8988T (cell line): ENCODE measurements at places on chromosomes 12 and 14.

GRCh38 chr12:106048676-106049075, 90.1 kb downstream of the NUAK1 start:
- DNase-seq, result no peak

- no peak for DNase-seq
Observed at GRCh38 chr12:105740970-105741725, 397.6 kb downstream of the NUAK1 start.

- DNase-seq, result no peak
Observed at GRCh38 chr14:61589691-61590581, 105.4 kb upstream of the HIF1A start.

GRCh38 chr14:94879537-94879936, 109.6 kb upstream of the GSC start:
- no peak for DNase-seq

- DNase-seq, result no peak
Observed at GRCh38 chr14:23548351-23549318, 2.9 kb downstream of the ZFHX2 start.

DNA sequence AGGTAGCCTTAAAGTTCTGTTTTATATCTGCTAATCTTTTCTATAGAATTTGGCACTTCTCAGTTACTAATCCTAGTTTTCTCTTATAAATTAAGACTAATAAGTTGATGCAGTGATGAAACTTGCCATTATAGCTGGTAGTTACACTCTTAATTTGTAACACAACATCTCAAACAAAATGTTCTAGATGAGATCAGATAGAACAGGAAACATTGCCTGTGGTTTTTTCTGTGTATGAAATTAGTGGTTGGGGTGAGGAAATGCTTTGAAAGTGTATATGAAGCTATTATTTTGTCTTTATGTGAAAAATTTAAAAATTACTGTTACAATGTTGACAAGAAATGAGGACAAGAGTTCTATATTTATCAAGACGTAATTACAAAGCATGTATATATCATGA, 91.9 kb downstream of the PCNX1 start:
- DNase-seq, result no peak

GRCh38 chr14:79745046-79745445, 466.3 kb downstream of the DIO2 start:
- DNase-seq, result no peak

DNA sequence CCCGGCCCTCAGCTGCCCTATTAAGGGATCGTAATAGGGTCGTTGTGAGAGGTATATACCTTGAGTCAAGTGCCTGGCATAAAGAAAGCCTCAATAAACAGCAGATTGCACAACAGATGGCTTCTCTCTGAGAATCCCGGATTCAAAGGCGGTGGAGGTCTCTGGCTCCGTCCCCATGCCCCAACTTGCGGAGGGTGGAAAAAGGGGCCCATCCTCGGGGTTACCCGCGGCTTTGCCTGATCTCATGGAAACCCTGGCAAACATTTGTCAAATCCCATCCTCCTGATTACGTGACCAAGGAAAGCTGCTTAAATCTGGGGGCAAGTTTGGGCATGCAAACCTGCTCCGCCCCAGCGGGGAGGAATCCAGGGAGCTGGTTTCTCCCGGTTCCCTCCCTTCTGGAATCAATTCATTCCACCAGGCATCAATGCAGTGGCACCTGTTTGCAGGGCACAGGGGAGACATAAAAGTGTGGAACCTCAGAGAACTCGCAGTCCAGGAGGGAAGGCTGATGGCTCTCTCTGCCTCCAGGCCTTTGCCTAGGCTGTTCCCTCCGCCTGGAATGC, 12.3 kb downstream of the TRPV4 start:
- DNase-seq, result no peak

DNA sequence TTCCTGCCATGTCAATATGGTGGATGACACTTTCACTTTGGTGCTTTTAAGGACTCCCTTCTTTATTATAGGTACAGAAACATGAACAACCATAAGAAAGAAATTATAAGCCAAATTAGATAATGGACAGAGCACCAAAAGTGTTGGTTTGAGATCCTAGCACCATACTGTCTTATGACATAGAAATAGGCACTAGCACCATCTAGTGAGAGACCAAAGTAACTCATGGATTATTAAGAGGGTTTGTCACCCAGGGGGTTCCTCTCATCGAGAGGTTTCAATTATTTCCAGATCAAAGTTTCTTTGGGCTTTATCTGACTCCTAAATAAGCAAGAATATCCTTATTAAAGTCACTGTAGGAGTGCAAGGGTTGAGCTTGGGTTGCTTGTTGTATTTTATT, 153.0 kb upstream of the DIO2 start:
- DNase-seq, result no peak

GRCh38 chr14:68379510-68380328, 413.1 kb downstream of the ZFP36L1 start:
- DNase-seq, result no peak

GRCh38 chr12:97417568-97418218, 44.9 kb upstream of the RMST start:
- DNase-seq, result no peak

- DNase-seq, result no peak
Observed at GRCh38 chr12:291153-291723, 28.6 kb upstream of the SLC6A13 start.

GRCh38 chr12:96434107-96434506, 33.9 kb upstream of the CDK17 start:
- no peak for DNase-seq

GRCh38 chr14:86815341-86815740, 1177.6 kb downstream of the GALC start:
- DNase-seq, result no peak

DNA sequence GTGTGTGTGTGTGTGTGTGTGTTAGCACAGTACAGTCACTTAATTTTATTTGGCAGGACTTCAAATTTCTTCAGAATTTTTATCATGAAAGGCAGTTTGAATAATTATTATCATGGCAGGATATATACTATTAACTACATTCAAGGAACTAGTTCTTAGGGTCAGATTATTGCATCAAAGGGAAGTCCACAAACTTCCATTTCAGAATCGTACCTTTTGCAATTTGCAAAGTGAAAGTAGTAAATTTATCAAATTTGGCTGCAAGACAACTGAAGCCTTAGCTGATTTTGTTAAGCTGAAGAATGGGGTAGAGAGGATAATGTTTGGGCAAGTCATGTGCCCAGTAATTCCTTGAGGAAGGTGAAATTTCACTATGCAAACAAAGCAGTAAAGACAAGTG, 68.2 kb downstream of the PLEKHG7 start:
- no peak for DNase-seq

DNA sequence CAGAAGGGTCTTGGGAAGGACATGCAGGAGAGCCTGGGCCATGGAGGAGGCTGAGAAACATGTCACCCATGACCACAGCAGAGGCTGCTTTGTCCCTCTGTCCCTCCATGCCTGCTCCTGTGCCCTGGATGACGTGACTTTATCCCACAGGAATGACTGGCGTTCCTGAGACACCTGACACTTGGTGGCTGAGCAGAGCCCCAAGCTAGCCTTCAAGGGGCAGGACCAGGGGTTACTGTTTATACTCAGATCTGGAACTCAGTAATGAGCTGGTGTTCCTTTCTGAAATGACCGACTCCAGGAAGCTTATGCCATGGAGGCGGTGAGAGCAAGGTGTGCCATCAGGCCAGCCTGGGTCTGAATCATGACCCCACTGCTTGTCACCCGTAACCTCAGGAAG, 44.2 kb downstream of the ZFP36L1 start:
- DNase-seq, result no peak

DNA sequence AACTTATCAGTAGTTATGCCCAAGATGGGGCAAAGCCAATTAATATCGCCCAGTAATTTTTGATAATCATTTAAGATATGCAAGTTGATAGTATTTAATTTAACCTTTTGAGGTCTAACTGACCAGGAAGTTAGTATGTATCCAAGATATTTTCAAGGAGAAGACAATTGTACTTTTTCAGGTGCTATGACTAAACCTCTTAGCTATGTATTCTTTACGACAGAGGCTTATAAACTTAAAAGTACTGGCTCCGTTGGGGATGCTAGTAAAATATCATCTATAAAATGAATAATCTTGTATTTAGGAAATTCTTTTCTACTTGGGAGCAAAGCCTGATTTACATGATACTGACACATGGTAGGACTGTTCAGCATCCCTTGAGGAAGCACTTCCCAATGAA, 40.3 kb downstream of the TMTC3 start:
- no peak for DNase-seq

GRCh38 chr14:74568911-74569310, 43.1 kb downstream of the LTBP2 start:
- no peak for DNase-seq

DNA sequence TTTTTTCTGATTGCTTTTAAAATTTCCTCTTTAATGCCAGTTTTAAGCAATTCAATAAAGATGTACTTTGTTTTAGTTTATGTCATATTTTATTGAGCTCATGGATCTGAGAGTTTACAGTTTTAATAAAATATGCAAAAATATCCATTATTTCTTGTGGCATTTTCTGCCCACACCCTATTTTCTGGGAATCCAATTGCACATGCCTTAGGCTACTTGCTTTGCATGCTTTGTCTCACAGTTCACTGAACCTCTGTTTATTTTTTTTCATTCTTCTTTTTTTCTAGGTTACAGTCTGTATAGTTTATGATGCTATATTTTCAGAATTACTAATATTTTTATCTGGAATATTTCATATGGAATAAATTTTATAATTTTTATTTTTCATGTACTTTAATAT, 1258.0 kb downstream of the FSCB start:
- DNase-seq, result no peak

DNA sequence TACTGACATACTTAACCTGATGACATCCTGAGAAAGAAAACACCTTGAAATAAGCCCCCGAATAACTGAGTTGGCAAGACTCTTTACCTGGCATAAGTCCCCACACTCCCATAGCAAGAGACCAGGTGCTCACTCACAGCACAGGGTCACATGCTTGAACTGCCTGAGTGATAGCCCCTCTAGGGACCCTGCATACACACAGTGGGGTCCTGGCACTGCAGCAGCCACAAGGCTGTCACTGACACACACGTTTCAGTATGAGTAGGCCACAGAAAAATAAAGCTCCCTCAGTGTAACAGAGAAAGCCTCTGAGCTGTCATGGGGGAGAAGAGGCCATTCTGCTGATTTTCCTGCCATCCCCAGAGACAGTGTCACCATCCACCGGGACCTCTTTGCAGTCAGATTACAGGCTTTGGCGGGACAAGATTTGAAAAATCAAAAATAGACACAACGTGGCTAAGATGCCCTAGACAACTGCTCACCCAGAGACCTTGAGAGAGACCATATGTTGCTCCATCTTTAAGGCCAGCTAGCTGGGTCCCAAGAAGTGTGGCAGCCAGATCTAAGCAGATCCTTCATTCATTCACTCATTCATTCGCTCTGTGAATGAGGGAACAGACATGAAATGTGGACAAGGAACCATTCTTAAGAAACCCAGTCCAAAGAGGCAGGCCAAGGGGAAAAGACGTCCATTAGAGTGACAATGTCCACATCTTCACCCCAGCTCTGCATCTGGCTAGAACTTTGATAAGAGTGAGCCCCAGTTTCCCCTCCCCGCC, 1.6 kb downstream of the SCARB1 start:
- DNase-seq, result no peak

DNA sequence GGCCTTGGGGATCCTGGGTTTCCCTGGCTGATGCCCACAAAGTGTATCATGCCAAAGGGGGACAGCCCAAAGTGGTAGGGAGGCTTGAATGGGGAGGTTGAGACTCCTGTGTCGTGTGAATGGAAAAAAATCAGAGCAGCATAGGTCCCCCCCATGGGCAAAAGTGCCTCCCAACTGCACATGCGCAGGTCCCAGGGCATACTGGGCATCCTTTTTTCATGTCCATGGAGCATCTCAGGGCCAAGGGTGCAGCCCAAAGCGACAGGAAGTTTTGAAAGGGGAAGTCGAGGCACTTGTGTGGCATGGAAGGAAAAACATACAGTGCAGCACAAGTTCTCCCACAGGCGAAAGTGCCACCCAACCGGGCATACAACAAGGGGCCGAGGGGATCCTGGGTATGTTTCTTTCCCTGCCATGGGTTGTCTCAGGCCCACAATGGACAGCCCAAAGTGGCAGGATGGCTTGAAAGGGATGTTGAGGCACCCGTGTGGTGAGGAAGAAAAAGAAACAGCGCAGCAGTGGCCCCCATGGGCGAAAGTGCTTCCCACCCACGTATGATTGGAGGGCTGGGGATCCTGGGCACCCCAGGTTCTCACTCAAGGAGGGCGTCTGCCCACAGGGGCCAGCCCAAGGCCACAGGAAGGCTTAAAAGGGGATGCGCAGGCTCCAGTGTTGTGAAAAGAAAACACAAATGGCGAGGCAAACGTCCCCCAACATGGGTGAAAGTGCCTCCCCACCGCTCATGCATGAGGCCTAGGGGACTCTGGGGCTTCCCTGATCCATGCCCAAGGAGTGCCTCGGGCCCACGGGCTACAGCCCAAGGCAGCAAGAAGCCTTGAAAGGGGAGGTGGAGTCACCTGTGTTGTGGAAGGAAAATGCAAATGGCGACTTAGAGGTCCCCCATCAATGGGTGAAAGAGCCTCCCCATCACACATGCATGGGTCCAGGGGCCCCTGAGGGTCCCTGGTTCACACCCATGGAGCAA, 573.7 kb downstream of the ALG10 start:
- no peak for DNase-seq

- no peak for DNase-seq
Observed at GRCh38 chr12:131991816-131992430, 42.2 kb downstream of the EP400 start.

GRCh38 chr12:108759924-108760323, 28.6 kb upstream of the CORO1C start:
- DNase-seq, result no peak

DNA sequence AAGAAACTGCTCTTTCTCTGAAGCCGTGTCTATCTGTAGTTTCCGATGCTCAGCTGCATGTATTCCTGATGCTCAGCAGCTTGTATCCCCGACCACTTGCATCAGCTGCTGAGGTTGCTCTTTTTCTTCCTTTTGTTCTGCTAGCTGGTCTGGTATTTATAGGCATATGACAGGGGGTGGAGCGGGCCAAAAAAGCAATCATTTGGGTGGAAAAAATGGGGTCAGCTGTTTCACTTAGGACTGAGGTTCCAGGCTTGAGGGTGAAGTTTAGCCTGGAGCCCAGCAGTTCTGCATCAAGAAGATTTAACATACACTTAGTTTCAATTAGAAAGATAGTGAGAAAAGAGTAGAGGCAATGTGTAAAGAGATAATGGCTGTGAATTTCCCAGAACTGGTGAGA, 23.6 kb upstream of the AMN1 start:
- DNase-seq, result no peak

DNA sequence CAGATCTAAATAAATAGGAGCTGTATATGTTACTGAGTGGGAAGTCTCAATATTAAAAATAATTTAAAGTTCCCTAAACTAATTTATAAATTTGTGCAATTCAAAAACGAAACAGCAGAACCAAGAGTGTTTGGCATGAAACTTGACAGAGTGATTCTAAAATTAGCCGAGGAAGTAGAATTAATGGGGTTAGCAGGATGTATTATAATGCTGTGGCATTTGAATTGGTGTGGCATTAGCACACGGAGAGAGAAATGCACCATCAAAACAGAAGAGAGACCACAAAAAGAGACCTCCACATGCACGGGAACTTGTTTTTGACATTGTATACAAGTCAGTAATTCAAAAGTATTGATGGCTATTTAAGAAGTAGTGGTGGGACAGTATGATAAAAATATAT, 366.0 kb upstream of the RGS6 start:
- no peak for DNase-seq

- no peak for DNase-seq
Observed at GRCh38 chr14:46885566-46885965, 234.0 kb upstream of the RPL10L start.
